Right atrium auricular region (tissue), 2 donors: ENCODE measurements at places on chromosomes 7 and 10.

DNA sequence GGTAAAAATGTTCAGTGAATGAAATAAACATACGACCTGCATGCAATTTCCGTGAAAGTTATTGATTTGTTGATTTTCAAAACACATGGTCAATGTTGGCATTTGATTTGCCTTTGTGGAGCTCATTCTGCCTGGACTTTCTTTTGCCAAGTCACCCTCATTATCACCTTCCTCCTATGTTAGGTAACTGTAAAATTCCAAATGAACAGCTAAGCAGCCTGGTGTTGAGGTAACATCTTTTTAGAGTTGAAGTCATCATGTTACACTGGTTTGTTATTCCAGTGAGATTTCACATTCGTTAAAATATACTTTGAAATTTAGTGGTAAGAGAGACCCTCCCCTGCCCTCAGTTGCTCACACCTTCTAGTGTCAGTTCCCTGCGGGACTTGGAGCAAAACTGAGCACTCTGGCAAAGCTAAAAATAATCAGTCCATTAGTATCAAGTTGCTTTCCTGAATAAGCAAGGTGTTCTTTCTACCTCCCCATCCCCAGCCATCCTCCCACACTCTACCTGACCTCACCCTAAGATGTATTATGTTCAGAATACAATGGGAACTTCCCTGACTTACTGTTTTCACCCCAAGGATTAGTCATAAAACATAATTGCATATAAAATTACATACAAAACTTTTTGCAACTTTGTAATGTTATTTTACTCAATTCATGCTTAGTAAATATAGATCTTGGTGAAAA, 283.3 kb upstream of the SEMA3A start:
- no peak for DNase-seq

- no peak for DNase-seq
Observed at GRCh38 chr10:14843327-14843988, 5.4 kb downstream of the HSPA14 start.

- no peak for DNase-seq
Observed at GRCh38 chr10:30903397-30904138, 128.1 kb downstream of the ZNF438 start.

- peak; percentile 68 for DNase-seq
Observed at GRCh38 chr7:75611557-75612178, 119.5 kb downstream of the SPDYE5 start.

DNA sequence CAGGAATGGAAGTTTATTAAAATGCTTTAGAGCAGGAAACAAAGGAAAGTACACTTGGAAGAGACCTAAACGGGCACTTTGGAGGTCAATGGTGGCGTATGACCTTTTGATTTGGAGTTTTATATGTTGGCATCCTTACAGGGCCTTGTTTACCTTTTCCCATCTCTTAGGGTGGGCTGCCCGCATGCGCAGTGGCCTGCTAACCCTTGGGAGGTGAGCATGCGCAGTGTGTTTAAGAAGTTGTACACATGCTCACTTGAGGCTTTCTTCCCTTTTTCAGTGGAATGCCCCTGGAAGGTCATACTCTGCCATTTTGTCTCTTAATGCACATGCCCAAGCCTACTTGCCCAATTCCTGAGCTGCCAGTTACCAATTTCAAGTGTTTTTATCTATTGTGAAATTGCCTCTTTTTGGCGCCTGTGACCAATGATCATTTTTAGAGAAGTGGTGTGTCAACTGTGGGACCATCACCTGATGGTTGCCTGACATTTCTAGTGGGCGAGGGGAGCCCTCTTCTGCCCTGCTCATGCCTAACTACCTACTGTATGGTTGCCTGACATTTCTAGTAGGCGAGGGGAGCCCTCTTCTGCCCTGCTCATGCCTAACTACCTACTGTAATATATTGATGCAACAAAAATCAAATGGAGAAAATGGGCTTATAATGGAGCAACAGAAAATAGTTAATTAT, 138.0 kb downstream of the PPP1R9A start:
- no peak for DNase-seq

DNA sequence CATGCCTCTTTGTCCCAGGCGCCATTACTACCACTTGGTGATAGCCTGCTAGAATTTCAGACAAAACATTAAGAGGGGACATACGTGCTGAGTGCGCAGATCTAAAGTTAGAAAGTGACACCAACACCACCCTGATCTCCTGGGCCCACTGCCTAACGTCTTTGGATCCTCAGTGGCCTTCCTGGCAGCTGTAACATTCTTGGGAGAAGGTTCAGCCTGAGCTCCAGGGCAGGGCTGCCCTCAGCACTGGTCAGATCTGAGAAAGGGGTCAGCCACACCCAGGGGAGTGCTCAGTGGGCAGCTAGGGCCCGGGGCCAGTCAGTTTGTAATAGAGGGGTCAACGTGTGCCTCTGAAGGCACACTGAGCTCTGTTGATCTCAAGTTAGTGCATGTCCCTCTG, 48.4 kb downstream of the ZCCHC24 start:
- no peak for DNase-seq

- no peak for DNase-seq
Observed at GRCh38 chr7:151657173-151657572, 137.5 kb upstream of the RHEB start.

DNA sequence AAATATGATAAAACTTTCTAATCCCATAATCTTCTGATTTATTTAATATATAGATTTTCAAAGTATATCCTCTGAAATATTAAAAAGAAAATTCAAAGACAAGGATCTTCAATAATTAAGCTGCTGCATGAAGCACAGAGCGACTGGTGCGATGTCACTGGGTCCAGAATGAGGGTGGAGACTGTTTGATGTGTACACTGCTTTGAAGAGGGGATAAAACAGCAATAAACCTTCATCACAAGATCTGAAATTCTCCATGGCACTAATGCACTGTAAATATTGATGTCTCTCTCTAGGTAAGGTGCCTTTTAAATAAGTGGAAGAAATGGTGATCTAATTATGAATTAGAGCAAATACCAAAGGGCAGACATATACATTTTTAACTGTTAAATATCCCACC, 337.8 kb downstream of the PARD3 start:
- DNase-seq = no peak

GRCh38 chr7:65235586-65235985, 138.1 kb upstream of the ZNF92 start:
- no peak for DNase-seq

DNA sequence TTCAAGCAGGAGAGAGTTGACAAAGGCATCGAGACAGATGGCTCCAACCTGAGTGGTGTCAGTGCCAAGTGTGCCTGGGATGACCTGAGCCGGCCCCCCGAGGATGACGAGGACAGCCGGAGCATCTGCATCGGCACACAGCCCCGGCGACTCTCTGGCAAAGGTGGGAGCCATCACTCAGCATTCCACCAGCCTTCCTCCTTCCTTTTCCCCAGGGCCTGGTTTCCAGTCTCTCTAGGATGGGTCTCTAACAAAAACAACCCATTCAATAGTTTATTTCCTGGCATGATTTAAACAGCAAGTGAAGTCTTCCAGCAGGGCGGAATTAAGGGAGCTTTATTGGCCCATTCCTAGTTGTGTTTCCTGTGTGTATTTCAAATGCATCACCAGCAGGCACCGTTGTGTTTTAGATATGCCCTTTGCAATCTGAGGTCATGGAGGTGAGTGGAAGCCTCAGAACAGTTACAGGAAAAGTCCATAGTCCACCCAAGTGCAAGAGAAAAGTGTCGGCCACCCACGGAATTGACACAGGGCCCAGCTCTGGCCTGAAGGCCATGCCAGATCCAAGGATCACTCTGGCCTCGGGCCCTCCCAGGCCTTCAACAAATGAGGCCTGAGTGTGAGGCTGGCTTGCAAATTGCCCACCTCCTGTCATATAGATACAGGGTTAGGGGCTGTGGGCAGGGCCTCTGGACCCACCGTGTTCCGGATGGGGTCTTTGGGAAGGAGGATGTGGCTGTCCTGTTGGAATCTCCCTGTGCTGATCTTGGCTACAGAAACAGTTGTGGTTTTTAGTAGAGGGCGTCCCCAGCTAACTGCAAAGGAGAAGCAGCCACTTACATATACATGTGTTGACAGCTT, 46.9 kb upstream of the TRIM8 start:
- no peak for DNase-seq

- DNase-seq = no peak
Observed at GRCh38 chr7:153682628-153683027, 369.6 kb upstream of the DPP6 start.

DNA sequence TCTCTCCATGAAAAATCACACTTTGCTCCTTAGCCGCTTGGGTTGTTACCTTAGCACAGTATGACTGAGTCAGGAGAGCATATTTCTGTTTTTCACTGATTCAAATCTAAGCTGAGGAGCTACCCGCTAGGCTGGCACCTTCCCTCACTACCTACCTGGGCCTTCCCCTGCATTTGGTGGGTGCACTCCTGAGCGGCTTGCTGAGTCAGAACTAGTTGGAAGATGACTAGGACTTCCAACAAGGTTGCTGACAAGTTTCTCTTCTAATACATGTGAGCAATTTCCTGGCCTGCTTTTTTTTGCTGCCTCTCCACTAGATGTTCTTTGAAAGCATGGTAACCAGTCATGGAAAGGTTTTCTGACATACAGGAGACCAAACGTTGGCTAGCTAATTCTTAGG, 43.8 kb upstream of the SEC61G start:
- no peak for DNase-seq

- no peak for DNase-seq
Observed at GRCh38 chr10:47113907-47114500, 186.0 kb upstream of the GDF10 start.

- DNase-seq = no peak
Observed at GRCh38 chr7:26428571-26428970, 136.9 kb downstream of the SNX10 start.

DNA sequence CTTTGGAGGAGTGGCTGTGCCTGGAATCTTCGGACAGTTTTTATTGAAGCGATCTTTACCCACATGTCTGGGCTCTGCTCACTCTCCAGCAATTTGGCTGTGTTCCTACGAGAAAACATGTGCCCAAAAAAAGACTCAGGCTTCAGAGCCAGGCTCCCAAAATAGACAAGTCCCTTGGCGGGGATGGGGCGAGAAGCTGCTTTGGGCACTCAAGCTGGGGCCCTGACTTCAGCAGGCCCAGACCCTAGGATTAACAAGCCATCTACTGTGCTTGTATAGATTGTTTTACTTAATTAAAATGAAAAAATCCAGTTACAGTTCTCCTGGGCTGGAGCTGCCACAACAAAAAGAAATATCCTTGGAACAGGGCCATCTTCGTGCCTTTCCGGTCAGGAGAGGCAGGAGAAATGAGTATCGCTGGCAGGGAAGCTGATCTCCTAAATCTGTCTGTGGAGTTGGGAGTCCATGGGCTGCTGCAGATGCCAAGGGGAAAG, 51.4 kb upstream of the PDCD4 start:
- peak; percentile 69 for DNase-seq

- DNase-seq = no peak
Observed at GRCh38 chr7:137084607-137085380, 216.3 kb downstream of the CHRM2 start.

- DNase-seq = no peak
Observed at GRCh38 chr10:37125191-37125732, at the start of gene ANKRD30A. ANKRD30A (plus strand) TSS chr10:37125598; CDS start chr10:37125788, 190 bp downstream.

- DNase-seq = no peak
Observed at GRCh38 chr10:1233031-1233430, 176.8 kb downstream of the WDR37 start.

- peak; percentile 59 for DNase-seq
Observed at GRCh38 chr7:45211066-45211465, 53.5 kb downstream of the RAMP3 start.

GRCh38 chr10:869171-869570, 62.3 kb downstream of the LARP4B start:
- no peak for DNase-seq

- no peak for DNase-seq
Observed at GRCh38 chr10:126015413-126015812, 119.0 kb downstream of the FANK1 start.

- DNase-seq = no peak
Observed at GRCh38 chr10:133163889-133164815, 4.1 kb downstream of the KNDC1 start.

GRCh38 chr10:81136261-81136660, 598.6 kb downstream of the SH2D4B start:
- no peak for DNase-seq

DNA sequence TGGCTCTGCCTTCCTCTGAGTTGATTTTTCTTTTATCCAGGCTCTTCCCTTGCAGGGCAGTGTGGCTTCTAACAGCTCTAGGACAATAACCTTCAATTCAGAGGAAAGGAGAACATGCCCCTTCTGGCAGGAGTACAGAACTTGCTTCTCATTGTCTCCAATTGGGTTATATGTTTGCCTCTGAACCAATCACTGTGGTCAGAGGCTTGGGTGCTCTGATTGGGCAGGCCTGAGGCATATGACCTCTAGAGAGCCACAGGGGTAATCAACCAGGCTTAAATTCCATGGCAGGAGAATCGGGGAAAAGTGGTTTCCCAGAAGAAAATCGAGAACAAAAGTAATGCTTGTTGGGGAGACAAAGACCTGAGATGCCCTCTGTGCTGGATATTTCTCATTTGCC, 240.0 kb downstream of the REEP3 start:
- no peak for DNase-seq

- DNase-seq = no peak
Observed at GRCh38 chr7:27518561-27519350, 143.9 kb downstream of the HIBADH start.

- no peak for DNase-seq
Observed at GRCh38 chr7:91634485-91635177, 245.9 kb downstream of the MTERF1 start.
